ENCODE measurements at places on chromosomes 13 and 19.

GRCh38 chr19:47854459-47854858, 4.6 kb upstream of the TPRX2 start:
- DNase-seq = no peak

- DNase-seq = no peak
These were observed 122.1 kb downstream of the COG6 start for GRCh38 chr13:39777527-39778061.

DNA sequence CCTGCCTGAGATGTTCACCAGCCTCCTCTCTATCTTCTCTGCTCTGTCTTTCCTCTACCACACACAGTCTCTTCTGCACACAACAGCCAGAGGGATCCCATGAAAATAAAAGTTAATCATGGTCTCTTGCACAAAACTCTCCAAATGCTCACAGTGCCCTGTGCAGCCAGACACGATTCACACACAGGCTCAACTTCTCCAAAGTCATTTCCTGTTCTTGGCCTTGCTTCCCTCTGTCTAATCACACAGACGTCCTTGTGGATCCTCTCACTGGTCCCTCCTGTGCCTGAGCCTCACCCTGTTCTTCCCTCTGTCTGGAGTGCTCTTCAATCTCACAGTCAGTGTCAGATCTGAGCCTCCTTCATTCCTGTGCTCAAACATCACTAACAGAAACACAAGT, 7.8 kb downstream of the SIGLEC12 start:
- DNase-seq = no peak

GRCh38 chr13:98798849-98799645, 46.6 kb upstream of the SLC15A1 start:
- DNase-seq = no peak

DNA sequence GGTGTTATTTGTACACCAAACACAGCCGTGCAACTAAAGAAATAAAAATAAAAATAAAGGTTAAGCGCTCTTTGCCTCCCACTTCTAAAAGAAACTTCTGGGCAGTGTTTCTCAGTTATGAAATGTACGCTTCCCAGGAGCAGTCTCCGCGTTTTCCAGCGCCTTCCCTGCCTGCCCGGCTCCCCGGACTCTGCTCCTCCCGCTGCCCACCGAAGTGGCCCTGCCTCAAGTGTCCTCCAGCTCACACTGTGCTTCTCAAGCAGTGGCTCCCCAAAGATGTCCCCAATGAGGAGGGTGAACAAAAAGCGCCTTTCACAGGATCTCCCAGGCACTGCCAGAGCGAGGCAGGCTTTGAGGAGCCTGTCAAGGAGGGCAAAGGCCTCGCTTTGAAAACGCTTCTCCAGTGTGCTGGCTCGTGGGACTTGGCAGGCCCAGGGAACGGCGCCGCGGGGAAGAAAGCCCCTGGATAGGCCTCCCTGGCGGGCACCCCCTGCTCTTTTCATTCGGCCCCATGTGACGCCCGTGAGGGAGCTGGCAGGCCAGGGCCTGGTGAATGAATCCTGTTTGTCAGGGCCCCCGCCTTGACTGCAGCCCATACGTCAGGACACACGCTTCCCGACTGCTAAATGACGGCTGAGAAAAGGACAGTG, 187.1 kb downstream of the FOXO1 start:
- DNase-seq = no peak

GRCh38 chr19:48777720-48778119, 22.4 kb downstream of the FGF21 start:
- DNase-seq = no peak

GRCh38 chr13:56906909-56907308, 233.8 kb upstream of the PRR20A start:
- no peak for DNase-seq

GRCh38 chr13:47726394-47726793, 274.7 kb downstream of the SUCLA2 start:
- DNase-seq = no peak

DNA sequence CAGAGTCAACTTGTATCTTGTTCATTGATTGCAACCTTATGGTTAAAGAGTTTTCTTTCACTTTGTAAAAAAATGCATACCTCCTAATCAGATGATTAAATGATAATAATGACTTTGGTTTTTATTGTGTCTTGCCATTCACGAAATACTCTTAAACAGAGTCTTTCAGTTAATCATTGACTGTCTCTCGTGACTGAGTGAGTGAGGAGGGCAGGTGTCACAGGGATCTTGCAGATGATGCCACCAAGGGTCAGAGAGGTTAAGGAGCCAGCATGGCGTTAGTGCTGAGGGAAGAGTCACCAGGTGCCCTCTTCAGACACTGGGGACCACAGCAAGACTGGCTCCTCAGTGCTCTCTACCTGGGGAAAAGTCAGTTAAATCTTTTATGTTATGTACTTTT, 8.0 kb downstream of the GPATCH1 start:
- no peak for DNase-seq

DNA sequence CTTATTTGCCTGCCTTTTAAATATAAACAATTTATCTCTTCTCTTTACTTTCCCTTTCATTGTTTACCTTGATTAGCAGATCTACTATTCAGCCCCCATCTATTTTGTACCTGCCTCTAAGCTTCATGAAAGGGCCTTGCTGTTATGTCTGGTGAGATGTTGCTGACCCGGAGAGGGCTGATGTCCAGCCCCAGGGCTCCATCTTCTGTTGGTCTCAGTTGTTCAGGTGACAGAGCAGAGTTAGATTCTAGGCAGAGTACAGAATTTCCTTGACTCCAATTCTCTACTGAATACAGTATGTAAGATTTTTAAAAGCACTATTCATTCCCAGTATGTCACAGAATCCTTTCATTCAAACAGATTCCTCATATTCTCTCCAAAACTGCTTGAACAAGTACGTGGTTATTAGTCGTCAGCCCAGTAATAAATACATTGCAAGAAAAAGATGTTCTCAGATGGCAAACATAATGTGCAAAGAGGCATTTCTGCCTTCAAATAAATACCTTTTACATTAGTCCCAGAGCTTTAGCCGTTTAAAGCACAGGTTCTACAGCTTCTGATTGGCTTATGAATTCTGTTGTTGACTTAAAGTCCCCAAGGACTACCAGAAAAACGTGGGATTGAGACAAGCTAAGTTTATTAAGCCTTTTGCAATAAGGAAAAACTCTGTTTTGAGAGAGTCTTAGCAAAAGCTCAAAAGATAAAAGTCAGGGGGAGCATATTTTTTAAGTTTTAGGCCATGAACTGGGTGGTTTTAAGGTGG, 159.1 kb downstream of the GPC5 start:
- DNase-seq = no peak

GRCh38 chr13:98919566-98919965, 58.3 kb downstream of the DOCK9 start:
- DNase-seq = no peak
